ENCODE measurements at places on chromosomes 3 and 15. TPM values are rescaled to one million over a fixed set of nuclear protein-coding genes. Genes with fewer than 3 reads are reported as not detected.

- H3K4me3 ChIP-seq = no peak overlapping the region
- H3K27me3 ChIP-seq = no peaks in the 10 kb centered on the region
- H3K36me3 ChIP-seq = no peaks in the 10 kb centered on the region
Measured at GRCh38 chr3:127405010-127405598, 117.3 kb upstream of the PRR20G start.

DNA sequence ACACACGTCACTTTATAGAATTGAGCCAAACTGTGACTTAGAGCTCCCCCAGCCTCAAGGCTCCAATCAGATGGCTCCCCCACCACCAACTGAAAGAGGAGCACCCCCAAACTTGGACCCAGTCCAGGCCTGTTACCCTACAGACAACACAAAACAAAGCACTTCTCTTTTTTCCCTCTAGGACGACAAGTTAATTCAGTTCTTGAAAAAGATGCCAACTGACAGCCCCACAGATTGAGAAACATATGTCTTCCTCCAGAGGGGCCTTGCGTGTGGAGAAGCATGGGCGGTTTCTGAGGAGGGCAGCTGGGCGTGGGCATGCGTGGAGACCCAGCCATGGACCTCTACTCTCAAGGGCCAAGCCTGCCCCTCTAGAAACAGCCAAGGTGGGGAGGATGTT lies 229.5 kb downstream of the SHQ1 start:
- H3K4me1 ChIP-seq = no peaks in the 10 kb centered on the region
- DNase-seq = no peak
- no peaks in the 10 kb centered on the region for H3K27me3 ChIP-seq
- no peaks in the 10 kb centered on the region for H3K36me3 ChIP-seq

- H3K36me3 ChIP-seq = no peaks in the 10 kb centered on the region
- no peaks in the 10 kb centered on the region for H3K4me1 ChIP-seq
- no peaks in the 10 kb centered on the region for H3K27me3 ChIP-seq
- no peak for DNase-seq
Measured at GRCh38 chr3:154034797-154035330, 86.3 kb upstream of the ARHGEF26 start.

- no peaks in the 10 kb centered on the region for H3K27me3 ChIP-seq
- no peak overlapping the region for H3K27ac ChIP-seq
- no peak for DNase-seq
- peaks cover 10% of the 10 kb centered on the region for H3K4me1 ChIP-seq
- no peak overlapping the region for H3K4me3 ChIP-seq
Measured at GRCh38 chr15:90419206-90419605, 31.2 kb downstream of the IQGAP1 start.

- DNase-seq = no peak
- no peaks in the 10 kb centered on the region for H3K36me3 ChIP-seq
- H3K4me3 ChIP-seq = no peak overlapping the region
- peaks cover 2% of the 10 kb centered on the region for H3K4me1 ChIP-seq
- no peak overlapping the region for H3K27ac ChIP-seq
- peaks cover 8% of the 10 kb centered on the region for H3K27me3 ChIP-seq
Measured at GRCh38 chr3:157115069-157116006, 44.6 kb downstream of the CCNL1 start.

DNA sequence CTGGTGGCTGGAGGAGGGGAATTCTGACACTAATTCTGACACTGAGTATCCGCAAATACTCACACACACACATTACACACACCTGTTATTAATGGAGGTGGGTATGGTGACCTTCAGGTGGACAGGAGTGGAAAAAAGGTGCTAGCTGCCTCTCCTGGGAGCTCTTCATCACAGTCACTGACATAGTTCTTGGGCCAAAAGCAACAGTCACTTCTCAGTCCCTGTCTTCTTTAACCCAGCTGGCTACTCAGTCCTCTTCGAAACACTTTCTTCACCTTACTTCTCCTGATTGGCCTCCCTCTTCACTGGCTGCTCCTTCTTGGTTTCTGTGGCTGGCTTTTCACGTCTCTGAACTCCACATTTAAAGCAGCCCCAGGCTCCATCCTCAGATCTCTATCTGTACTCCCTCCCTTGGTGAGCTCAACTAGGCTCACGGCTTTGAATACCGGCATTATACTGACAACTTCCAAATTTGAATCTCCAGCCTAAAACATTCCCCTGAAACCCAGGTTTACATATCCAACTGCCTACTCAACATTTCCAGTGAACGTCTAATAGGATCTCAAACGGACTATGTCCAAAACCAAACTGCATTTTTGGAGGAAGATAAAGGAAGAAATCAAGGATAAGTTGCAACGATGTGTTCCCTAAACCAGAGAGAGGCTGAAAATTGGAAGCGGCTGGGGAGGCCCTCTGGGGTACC lies 53.2 kb upstream of the HEG1 start:
- H3K4me1 ChIP-seq = no peaks in the 10 kb centered on the region
- H3K4me3 ChIP-seq = no peak overlapping the region
- DNase-seq = no peak
- H3K36me3 ChIP-seq = no peaks in the 10 kb centered on the region

The C3orf49 gene
- polyA plus RNA-seq = not detected

The ESYT3 gene
- 5.7 TPM for polyA plus RNA-seq

The RBP2 gene
- polyA plus RNA-seq = 1.3 TPM

All from lung (tissue), 17 donors.